ENCODE measurements at places on chromosomes 5 and 9.

GRCh38 chr9:100160021-100160420, 61.0 kb downstream of the INVS start:
- no peak for DNase-seq

- DNase-seq: no peak
Measured at GRCh38 chr9:1956958-1957357, 58.2 kb upstream of the SMARCA2 start.

DNA sequence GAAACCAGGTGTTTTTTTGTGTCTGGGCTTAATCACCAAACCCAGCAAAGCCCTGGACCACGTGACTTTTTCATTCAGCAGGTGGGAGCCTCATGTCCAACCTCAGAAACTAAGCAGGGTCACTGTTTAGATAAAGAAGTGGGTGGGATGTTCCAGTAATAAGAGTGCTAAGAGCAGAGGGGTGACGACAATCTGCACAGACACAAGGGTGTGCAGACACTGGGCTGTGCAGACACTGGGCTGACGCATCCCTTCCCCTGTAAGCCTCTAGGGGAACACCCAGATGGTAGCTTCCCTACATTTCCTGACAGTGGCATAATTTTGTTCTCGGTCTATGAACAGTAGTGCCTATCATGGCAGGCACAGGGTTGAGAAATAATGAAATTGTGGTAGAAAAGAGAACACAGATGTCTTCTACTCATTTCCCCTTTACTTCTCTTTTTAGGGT, 85.1 kb downstream of the SAXO1 start:
- no peak for DNase-seq

DNA sequence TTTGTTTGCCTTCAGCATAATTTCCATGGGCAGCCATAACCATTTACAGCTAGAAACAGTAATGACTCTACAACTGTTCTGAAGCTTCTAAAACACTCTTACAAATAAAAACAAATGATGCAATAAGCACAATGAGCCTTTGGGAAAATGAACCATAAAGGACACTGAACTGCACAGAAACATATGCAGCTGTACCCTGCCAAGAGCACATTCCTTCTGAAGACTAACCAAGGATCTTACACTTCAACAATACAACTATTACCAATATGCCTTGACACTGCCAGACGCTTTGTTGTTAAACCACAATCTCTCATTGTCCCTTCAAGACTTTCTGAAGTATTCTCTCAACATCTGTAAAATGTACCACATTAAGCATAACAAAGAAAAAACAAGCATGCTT, 104.2 kb upstream of the HMHB1 start:
- no peak for DNase-seq

DNA sequence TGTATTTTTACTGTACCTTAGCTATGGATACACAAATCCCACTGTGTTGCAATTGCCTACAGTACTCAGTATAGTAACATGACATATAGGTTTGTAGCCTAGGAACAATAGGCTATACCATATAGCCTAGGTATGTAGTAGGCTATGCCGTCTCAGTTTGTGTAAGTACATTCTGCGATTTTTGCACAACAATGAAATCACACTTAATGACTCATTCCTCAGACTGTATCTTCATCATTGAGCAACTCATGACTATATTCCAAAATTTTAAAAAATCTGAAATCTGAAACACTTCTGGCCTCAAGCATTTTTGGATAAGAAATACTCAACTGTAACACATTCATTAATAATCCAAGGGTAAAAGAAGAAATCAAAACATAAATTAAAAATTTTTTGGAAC, 666.8 kb upstream of the GRAMD2B start:
- DNase-seq: no peak

GRCh38 chr5:157312492-157312891, 46.6 kb downstream of the CYFIP2 start:
- DNase-seq: peak; percentile 71

DNA sequence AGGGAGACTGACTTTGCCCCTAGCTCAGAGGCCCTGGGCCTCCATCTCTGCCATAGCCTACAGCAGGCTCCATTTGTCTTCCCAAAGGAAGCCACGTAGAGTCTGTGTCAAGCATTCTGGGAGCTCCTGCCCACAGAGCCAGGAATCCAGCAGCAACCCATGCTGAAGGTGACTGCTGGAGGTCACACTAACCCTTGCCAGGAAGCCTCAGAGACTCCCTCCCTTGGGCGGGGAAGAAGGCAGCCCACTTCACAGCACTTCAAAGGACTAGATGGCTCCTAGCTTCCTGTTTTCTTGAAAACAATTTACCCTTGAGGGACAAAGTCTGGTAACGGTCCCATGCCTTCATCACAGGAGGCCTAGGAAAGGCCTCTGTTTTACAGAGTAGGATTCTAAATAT, 1.7 kb downstream of the CKMT2 start:
- DNase-seq: no peak

- no peak for DNase-seq
Measured at GRCh38 chr9:128106940-128107467, 20.5 kb downstream of the PTGES2 start.

GRCh38 chr9:104986096-104986495, 58.1 kb upstream of the ABCA1 start:
- no peak for DNase-seq
